GM20000 (cell line): ENCODE measurements at places on chromosomes 13 and 19.

DNA sequence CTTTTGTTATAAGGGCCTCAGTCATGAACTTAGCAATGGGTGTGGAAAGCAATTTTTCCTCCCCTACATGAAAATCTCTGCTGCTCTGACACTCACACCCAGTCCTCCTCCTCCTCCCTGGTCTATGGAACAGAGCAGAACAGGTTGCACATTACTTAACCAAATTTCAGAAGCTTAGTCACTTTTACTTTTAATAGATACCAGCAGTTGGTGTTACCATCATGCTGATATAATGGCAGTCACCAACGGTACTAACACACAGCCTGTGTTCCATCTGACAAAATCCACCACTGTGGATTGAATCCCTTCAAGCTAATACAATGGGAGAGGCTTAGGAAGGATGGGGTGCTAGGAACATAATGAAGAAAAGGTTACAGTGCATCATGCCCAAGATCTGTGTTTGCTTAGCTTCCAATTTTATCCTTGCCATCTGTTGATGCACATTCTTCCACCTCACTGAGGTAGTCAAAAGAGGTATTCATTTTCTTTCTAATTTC lies 9.8 kb downstream of the TPT1 start:
- no peak for DNase-seq

DNA sequence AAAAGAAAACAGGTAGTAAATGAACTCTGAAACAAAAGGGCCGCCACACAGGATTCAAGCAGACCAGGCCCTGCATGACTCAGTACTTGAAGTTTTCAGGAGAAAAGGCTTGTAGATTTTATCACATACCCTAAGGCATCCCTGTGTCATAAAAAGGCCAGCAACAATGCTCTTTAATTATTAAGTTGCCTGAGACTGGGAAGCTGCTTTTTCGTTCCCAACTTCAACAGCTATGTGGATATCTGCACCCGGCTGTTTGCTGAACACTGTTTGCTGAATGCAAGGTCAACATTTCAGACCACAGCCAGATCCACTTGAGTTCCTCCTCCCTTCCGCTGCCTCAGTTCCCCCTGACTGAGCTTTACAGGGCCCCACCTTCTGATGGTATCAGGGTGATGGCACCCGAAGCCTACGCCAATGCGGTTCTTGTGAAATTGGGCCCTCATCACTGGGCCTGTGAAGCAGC lies 6.1 kb upstream of the ECH1 start:
- DNase-seq: no peak

GRCh38 chr19:7748756-7749155 lies 1.4 kb upstream of the CD209 start:
- DNase-seq: no peak

DNA sequence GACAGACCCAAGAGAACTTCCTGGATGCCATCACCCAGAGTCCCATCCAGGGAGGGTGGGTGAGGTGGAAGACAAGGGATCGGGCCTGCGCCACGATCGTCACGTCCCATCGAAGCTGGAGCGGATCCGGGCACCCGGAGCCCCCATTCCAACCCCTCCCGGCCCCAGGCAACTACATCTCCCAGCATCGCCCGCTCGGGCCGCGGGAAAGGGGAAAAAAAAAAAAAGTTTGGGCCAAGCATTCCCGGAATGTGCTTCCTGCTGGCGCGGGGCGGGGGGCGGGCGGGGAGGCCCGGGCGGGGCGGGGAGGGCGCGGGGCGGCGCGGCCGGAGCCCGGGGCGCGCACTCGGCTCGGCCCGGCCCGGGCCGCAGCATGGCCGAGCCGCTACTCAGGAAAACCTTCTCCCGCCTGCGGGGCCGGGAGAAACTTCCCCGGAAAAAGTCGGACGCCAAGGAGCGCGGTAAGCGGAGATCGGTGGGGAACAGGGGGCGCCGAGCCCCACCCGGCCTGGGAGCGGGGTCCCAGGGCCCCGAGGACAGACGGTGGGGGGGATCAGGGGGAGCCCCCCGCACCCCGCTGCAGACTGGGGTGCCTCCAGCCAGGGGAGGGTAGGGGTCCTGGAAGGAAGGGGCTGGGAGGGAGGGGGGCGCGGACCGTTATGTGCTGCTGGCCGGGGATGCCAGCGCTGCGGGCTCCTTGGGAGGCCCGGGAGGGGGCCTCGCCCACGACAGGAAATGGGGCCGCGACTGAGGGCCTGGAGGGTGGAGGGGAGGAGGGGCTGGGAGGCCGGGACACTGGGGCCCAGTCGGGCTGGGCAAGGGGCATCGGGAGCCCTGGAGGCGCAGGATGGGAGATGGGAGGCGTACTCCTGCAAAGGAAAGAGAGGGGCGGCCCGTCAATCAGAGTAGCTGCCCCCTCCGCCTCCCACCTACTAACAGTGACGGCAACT lies at the start of gene SYDE1:
TSS of gene SYDE1 (plus strand) at position 341 of the 950 bp plus-strand sequence. CDS start at position 374, 33 bp downstream.
- peak; percentile 44 for DNase-seq

GRCh38 chr19:6663236-6664201 lies 6.4 kb downstream of the TNFSF14 start:
- DNase-seq: no peak

DNA sequence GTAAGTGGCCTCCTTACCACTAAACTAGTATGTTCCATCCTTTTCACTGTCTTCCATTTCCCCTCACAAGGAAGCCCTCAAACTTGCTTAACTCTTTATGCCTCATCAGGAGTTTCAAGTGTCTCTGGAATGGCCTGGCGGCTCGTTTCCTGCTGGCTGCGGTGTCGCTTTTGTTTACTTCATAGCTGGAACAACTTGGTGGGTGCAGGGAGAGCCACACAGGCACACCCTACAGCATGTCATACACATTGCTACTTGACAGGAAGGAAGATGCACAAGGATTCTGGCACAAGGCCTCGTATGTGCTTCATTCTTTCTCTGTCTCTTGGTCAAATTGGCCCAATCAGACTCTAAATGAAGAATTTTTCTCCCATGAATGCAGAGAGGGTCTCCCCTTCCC lies 488.3 kb downstream of the FOXO1 start:
- no peak for DNase-seq

GRCh38 chr13:41900918-41901317 lies 60.0 kb downstream of the VWA8 start:
- no peak for DNase-seq

DNA sequence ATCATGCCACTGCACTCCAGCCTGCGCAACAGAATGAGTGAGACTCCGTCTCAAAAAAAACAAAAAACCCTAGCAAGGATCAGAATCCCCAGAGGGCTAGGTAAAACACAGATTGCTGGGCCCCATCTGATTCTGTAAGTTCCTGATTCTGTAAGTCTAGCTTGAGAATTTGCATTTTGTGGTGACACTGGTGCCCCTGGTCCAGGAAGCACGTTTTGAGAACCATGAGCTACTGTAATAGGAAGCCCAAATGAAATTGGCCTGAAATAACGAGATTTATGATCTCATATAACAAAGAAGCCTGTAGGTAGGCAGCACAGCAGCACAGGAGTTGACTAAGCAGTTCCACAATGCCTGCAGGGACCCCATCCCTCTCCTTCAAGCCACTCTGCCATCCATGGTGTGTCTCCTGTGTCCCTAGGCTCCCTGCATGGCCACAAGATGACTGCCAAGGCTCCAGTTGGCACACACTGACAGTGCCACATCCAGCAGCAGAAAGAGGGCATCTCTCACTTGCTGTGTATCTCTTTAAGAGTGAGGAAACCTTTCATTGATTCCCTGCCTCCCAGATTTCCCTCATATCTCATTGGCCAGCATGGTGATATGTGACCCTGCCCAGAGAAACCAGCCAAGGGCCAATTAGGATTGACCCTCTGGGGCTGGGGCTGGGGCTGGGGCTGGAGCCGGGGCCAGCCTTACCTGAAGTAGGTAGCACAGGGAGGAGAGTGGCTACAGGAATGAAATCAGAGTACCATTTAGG lies 21.7 kb downstream of the SIPA1L3 start:
- DNase-seq: peak; percentile 57

DNA sequence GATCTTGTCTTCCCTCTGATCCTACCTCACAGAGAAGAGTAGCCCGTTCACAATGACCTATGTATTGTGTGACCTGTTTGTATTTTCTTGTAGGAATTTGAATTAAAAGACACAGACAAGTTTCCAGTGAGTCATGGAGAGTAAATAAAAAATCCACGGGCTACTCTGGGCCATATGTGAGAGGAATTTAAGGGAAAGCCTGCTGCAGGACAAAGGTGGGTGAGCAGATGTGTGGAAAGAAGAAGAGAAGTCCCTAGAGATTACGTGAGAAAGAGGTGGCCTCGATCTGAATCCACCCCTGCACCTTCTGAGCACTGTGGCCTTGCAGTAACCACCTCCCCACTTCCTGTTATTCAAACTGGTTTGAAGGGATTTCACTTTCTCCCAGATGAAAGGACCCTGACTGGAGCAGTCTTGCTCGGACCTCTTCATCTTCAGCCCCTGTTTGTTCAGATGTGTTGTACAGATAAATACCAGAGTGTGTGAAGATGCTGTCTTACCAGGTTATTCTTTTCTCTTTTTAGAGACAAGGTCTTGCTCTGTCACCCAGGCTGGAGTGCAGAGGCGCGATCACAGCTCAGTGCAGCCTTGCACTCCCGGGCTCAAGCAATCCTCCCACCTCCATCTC lies 205.4 kb downstream of the PDS5B start:
- DNase-seq: peak; percentile 70
